ENCODE measurements at places on chromosomes 2 and 18.
A peak's percentile ranks its signal among the peaks of the same experiment; 100 is the strongest.

- no peak for DNase-seq
These were observed 921.1 kb downstream of the SOCS6 start for GRCh38 chr18:71209944-71210343.

- peak; percentile 31 for DNase-seq
These were observed 634 bp downstream of the CREB1 start for GRCh38 chr2:207530160-207531031.

- no peak for DNase-seq
These were observed 3.7 kb downstream of the EEF1B2 start for GRCh38 chr2:206163251-206163880.

- DNase-seq: no peak
These were observed 45.3 kb downstream of the FBLN7 start for GRCh38 chr2:112183327-112184025.

GRCh38 chr2:99512181-99512591, 22.4 kb upstream of the REV1 start:
- no peak for DNase-seq

GRCh38 chr2:238415036-238415764, 11.5 kb upstream of the ASB1 start:
- no peak for DNase-seq

DNA sequence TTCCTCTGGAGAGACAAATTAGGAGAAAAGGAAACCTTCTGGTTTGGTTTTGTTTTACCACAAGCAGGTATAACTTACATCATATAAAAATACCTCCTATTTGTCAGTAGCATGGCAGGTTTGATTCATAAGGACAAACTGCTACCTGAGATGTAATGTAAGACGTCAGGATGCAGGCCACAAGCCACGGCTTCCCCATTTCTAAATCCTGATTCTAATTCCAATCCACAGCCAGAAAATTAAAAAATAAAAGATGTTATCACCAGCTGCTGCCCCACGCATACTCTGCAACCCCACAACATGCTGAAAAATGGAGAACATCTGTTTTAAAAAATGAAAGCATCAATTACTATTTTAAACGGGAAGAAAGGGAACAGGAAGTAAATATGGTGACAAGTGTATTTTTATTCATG, 197.6 kb downstream of the BCL11A start:
- no peak for DNase-seq

- no peak for DNase-seq
These were observed at the start of gene SMYD1 for GRCh38 chr2:88067598-88067997. Gene SMYD1 (plus strand): TSS chr2:88067825. CDS start chr2:88067865, 40 bp downstream.

- DNase-seq: no peak
These were observed 469.9 kb downstream of the NUP35 start for GRCh38 chr2:183594150-183594549.

GRCh38 chr2:60413069-60413813, 140.2 kb downstream of the BCL11A start:
- DNase-seq: no peak

DNA sequence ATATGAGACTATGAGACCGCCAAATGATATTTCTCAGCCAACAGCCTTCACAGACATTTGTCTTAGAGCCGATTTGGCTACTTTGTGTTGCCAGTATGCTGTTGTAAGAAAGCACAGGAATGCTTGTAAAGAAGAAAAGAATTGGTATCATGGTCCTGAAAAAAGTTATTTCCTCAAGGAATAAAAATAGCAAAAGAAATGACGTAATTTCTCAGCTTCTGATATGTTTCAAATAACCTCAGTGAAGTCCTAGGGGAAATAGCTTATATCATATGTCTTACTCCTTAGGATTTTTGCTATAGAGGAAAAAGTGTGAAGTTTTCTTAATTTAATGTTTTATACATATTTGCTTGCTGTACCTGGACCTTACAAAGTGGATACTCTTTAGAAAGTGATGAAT, 23.0 kb downstream of the SCN1A start:
- DNase-seq: no peak

DNA sequence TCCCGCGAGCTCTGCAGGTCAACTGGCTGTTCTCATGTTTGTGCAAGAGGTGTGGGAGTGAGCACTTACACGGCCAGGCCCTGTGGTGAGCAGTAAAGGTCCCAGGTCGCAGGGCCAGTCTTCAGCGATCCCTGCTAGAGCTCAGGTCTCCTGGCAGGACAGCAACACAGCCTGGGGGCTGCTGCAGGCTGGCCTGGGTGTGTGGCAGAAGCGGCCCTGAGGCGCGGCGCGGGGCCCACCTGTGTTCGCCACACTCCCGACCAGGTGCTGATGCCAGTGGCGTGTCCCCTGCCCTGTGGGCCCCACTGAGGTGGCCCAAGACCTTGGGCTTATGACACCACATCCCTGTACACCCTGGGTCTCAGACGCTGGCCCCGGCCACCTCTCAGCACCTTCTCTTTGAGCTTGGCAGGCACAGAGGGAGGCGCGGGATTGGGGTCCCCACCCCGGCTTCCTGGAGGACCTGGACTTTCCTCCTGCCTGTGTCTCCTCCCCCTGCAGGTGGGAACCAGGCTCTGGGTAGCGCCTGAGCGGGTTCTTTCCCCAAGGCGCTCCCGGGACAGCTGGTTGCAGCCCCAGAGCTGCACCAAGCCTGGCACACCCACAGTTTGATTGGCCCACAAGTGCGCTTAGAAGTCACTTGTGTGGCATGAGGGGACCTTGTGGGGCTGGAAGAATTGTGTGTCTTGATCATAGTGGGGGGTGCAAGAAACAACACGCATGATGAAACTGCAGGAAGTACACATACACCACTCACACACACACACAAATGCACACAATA, 59.2 kb downstream of the TWIST2 start:
- DNase-seq: no peak

DNA sequence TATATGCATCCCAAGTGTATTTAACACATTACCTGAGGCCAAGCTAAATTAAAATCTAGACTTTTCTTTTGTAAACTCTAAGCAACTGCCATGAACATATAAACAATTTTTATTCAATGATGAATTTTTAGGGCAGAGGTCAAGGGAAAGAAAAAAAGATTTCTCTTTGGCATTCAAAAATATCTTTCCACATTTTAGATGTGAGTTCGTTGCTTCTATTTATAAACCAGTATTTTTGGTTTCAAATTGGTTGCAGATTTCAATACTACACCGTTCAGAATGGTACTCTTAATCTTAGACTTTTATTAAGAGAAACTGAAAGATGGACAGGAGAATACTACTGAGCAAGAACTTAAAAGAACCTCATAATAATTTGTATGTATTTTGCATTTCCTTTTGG, 293.6 kb upstream of the CCDC68 start:
- DNase-seq: no peak

DNA sequence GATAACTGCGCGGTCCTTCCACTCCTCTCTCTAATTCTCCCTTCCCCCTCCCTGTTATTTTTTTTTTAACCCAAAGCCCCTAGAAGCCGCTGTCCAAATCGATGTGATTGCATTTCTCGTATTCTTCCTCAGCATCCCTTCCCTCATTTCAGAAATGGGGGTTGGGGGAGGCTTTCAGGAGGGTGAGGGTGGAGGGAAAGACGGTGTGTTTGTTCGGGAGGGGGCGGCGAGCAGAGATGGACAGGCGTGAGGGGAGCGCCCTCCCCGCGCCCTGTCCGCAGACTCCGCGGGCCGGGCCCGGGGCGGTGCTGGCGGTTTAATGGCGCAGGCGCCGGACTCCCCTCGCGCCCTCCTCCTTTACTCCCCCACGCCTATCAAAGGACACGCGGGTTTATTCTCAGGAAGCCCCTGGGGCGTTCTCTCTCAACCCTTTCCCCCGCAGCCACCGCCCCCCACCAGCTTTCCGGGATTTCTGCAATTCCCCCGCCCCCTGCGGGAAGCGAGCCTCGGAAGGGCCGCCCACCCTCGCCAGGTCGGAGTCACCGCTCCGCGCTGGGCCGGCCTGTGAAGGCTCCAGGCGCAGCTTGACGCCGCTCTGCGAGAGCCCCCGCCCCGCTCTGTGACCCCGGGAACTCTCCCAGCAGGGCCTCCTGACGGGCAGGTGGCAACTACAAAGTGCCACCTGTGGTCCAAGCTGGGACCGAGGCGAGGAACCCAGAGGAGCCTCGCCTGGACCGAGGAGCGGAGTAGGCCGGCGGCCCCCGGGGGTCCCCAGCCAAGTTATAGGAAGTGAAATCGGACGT, 981 bp downstream of the ST8SIA3 start:
- DNase-seq: no peak

- DNase-seq: no peak
These were observed 18.9 kb upstream of the KLHL23 start for GRCh38 chr2:169714699-169715098.

DNA sequence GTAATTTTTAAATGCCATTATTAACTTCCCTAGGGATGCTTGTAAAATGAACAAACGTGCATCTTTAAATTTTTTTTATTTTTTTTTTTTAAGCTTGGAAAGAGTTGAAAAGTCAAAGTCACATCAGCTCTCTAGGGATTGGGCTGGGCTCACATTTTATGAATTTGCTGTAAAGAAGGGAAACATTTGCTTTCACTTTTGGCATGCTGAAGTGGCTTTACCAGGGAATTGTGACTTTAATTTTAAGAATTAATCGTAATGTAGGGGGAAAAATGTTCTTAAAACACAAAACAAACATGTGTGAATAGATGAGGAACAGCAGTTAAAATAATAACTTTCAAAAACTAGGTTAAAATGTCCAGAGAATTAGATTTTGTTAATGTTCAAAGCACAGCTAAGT, 123.0 kb downstream of the AGAP1 start:
- DNase-seq: no peak
